ENCODE measurements at places on chromosomes 16 and 17.

- DNase-seq: peak; percentile 99
These were observed 18.9 kb upstream of the MYH10 start for GRCh38 chr17:8649157-8650118.

DNA sequence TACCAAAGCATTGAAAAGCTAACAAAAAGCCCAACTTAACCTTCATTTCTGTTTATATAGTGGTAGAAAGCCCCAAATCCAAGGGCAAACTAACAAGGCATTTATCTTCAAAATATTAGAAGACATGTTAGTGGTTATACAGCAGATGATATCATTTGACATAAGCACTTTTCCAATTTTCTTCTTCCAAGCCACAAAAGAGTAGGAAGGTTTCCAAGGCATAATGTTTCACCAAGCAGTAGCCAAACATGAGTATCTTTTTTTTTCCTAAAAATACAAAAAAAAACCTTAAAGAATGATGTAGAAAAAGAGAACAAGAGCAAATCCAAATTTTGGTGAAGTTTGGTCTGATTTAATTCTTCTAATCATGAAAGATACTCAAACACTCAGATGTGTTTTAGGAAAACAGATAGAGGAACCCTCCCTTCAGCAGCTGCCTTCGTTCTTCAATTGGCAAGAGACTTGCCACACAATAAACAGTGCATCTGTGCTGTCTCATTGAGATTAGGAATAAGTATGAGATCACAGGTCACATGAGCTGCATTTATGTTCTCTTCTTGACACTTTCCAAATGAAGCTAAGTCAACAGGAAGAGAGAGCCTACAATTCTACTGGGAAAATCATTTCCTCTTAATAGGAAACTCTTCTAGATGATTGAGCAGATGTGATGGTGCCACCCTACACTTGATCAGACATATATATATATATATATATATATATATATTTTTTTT is 106.7 kb downstream of the TTC19 start:
- DNase-seq: peak; percentile 80

DNA sequence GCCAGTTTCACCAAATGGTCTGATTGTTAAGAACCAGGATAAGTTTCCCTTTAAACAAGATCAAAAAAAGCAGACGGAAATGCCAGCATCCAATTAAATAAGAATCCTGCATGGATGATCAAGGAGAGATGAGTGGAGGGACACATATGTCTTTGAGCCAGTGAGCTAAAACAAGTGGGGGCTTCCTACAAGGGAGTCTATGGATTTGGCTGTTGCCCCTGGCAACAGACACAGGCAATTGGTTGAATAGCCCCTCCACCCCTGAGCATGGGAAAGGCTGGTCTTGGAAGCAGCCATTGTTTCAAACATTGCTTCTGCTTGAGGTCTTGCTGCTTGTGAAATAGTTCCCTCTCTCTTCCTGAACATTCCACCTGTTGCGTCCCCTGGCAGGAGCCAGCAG is 374.7 kb upstream of the ERCC4 start:
- DNase-seq: no peak

DNA sequence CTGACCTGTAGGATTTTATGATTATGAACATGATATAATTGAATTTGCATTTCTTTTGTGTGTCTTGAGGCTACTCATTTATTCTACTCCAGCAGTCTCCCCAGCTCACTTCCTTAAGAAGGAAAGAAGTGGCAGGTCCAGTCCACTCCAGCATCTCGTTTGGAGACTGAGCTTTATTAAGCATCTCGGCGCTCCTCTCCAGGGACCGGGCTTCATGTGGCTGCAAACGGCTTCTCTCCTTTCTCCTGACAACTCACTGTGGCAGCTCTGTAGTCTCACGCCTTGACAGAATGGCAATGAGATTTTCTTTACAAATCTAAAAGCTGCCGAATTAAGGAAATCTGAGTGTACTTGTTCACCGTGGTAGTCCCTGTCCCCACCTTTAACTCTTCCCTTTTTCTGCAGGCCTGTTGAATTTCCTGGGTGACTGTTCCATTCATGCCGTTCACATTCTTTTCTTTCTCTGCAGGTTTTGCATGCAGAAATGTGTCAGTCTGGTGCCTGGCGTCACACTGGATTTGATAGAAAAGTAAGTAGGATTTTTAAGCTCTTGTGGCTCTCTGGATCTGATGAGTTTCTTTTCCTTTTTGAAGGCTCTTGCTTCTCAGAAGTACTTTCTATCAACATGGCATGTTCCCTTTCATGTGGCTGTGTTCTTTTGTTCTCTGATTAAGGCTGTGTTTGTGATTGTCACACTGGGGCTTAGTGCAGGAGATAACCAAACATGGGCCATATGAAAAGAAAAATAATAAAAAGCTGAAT is 200.5 kb upstream of the CHMP6 start:
- DNase-seq: no peak

- no peak for DNase-seq
These were observed 137.0 kb downstream of the ANKFN1 start for GRCh38 chr17:56290101-56290801.

- DNase-seq: no peak
These were observed at the start of gene NEURL4 for GRCh38 chr17:7328840-7329373. NEURL4 (minus strand) TSS chr17:7329335; CDS start chr17:7329312, 23 bp downstream.

- DNase-seq: no peak
These were observed 3.6 kb downstream of the APOBR start for GRCh38 chr16:28497861-28498599.

DNA sequence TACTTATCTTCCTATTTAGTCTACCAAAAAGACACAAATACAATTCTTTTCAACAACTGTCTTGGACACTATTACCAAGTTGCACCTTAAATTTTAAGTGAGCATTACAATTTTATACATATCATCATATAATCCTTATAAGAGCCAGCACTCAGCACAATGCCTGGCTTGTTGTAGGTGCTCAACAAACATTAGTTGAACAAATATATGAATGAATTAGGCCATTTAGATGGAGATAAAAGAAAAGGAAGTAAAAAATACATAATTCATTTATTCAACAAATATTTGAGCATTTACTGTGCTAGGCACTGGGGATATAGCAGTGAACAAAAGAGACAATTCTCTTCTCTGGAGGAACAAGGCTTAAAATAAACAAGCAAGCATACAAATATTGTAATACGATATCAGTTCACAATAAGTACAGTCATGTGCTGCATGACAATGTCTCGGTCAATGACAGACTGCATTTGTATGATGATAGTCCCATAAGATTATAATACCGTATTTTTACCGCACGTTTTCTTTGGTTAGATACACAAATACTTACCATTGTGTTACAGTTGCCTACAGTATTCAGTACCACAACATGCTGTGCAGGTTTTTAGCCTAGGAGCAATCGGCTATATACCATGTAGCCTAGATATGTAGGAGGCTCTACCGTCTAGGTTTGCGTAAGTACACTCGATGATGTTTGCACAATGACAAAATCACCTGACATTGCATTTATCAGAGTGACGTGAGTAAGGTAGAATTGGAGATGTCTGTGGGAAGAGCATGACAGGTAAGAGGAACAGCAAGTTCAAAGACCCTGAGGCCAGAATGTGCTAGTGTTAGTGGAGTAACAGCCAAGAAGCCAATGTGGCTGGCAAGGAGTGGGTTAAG is 86.4 kb upstream of the HS3ST2 start:
- no peak for DNase-seq

- no peak for DNase-seq
These were observed 16.6 kb upstream of the G6PC1 start for GRCh38 chr17:42883802-42884558.

DNA sequence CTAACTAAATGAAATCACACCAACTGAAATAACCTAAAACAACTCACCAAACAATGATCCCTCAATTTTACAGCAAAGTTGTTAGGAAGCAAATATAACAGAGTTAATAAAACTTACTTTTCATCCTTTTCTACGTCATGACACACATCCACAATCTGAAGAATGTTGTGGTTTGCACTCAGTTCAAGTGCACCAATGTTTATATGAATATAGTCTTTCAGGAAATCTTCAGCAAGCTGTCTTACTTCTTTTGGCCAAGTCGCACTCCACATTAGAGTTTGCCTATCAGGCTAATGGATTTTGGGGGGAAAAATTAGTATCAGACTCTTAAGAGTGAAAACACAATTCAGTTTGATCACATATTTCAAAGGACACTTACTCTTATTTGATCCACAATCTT is 3.3 kb downstream of the DDX5 start:
- DNase-seq: peak; percentile 55

DNA sequence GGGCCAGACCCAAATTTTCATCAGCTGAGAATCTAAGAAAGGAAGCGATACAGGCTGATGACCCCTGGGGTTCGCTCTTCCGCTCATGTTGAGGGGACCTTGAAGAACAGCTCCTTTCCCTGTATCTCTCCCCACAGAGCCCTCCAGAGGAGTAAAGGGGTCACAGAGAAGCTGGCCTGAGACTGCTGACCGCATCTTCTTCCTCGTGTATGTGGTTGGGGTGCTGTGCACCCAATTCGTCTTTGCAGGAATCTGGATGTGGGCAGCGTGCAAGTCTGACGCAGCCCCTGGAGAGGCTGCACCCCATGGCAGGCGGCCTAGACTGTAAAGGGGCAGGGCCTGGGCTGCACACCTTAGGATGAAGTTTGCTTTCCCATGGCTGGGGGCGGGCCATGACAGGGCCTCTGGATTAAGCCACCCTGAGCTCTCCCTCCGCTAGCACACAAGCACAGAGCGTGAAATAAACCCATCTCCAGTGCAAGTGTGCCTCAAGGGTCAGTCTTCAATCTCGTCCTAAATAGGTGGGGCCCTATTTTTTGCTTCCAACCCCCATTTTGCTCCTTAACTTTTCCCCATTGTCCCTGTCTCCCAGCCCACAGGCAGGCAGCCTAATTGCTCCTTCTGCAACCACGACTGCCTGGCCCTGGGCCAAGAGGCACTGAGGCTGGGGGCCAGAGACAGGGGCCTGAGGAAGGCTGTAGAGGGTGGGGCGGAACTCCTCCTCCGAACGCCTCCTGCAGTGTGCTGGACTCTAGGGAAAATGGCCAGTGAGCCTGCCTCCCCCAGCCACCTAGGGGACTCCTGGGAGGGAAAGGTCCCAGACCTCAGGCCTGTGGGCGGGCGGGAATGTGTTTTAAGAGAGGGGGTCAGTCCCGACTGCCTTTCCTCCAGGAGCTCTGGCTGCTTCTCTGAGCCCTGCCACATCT is 3.6 kb downstream of the ZACN start:
- no peak for DNase-seq

DNA sequence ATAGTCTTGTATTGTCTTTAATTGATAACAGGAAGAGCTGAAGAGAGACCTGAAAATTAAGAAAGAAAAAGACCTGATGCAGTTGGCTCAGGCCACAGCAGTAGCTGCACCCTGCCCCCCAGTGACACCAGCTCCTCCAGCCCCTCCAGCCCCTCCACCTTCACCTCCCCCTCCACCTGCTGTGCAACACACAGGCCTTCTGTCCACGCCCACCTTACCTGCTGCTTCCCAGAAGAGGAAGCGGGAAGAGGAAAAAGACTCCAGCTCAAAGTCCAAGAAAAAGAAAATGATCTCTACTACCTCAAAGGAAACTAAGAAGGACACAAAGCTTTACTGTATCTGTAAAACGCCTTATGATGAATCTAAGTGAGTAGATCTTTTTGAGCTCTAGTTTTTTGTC is 36.8 kb downstream of the C17orf58 start:
- DNase-seq: no peak

GRCh38 chr17:83162035-83162745 is 82.8 kb downstream of the METRNL start:
- DNase-seq: no peak

GRCh38 chr16:10852948-10853347 is 24.1 kb upstream of the CIITA start:
- DNase-seq: no peak

- DNase-seq: no peak
These were observed 8.8 kb downstream of the SEC14L5 start for GRCh38 chr16:4966736-4967453.

DNA sequence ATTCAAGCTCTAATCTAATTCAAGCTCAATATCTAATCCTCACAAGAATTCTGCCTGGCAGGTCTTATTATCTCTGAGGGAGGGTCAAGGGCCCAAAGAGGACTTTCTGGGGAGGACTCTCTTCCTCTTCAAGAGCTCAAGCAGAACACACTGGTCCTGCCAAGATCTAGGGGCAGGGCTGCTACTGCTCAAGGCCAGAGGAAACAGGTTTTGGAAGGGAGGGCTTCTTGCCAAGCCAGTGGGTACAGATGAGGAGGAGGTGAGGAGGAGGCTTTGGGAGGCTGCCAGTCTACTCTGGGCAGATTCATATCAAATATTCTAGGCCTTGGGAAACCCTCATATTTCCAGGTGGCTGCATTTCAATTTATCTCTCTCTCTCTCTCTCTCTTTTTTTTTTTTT is 51.8 kb upstream of the IL34 start:
- DNase-seq: no peak

GRCh38 chr16:24775455-24775854 is 46.0 kb downstream of the TNRC6A start:
- no peak for DNase-seq

- no peak for DNase-seq
These were observed 17.2 kb downstream of the UBE2Z start for GRCh38 chr17:48925251-48925990.

GRCh38 chr17:47275245-47275984 is 21.8 kb downstream of the ITGB3 start:
- DNase-seq: peak; percentile 89

DNA sequence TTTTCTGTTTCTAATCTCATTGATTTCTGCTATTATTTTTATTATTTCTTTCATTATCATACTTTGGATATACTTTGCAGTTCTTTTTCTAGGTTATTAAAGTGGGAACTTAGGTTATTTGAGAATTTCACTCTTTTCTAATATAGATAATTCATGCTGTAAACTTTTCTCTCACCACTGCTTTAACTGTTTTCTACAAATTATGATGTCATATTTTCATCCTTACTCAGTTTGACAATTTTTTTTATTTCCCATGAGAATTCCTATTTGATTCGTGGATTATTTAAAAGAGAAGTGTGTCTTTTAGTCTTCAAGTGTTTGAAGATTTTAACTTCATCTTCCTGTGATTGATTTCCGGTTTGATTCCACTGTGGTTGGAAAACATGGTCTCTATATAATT is 336.8 kb upstream of the SALL1 start:
- DNase-seq: no peak
